Upper lobe of left lung (tissue), 6 donors: ENCODE measurements at places on chromosomes 5 and 9. TPM values are rescaled to one million over a fixed set of nuclear protein-coding genes. Genes with fewer than 3 reads are reported as not detected.

DNA sequence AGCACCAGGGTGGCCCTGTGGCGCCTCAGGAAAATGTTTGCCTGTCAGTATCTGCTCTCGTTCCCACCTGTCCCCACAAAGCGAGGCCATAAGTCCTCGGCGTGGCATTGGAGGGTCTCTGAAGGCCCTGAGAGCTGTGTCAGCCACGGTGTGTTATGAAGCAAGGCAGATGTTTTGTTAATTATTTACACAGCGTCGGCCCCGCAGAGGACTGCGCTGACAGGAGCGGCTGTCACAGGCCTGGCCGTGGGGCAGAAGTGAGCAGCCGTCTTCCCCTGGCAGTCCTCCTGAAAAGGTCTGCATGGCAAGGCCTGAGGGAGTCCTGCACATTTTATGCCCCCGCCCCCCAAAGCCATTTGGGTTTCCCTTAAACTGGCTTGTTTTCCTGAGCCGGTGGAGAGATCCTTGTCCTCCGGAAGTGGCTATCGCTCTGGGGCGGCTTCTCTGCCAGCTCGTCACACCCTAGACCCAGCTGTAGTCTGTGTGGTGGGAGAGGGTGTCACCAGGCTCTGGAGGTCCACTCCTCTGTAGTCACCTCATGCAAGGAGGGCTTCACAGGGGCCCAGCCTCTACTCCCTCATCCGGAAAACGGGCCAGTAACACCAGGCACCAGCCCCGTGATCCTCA lies 6.2 kb downstream of the NEK6 start:
- H3K27me3 ChIP-seq, result no peaks in the 10 kb centered on the region
- H3K36me3 ChIP-seq, result no peaks in the 10 kb centered on the region
- H3K4me1 ChIP-seq, result peaks cover 97% of the 10 kb centered on the region
- no peak for DNase-seq

DROSHA gene
- total RNA-seq, result 68.3 TPM

DNA sequence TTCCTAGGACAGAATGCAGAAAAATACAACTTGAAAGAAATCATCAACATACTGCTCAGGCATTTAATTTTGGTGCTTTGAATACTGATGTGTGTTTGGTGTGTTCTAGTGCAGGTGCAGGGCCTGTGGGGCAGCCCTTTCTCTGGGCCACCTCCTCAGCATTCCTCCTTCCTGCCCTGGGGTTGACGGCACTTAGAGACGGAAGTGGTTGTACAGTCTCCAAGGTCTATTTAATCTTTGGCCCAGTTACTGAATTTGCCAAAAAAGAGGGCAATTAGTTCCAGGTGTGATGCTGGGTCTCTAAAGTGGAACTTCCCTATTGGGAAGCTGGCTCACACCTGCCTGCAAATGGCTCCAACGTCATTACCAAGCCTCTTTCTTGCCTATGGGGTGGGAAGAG lies 269.0 kb downstream of the SH3GL2 start:
- no peak for DNase-seq
- H3K27ac ChIP-seq, result no peak overlapping the region
- no peak overlapping the region for H3K4me3 ChIP-seq
- no peaks in the 10 kb centered on the region for H3K27me3 ChIP-seq
- no peaks in the 10 kb centered on the region for H3K36me3 ChIP-seq

- no peaks in the 10 kb centered on the region for H3K36me3 ChIP-seq
- peaks cover 1% of the 10 kb centered on the region for H3K4me1 ChIP-seq
- no peaks in the 10 kb centered on the region for H3K27me3 ChIP-seq
- H3K27ac ChIP-seq, result no peak overlapping the region
- no peak for DNase-seq
Measured at GRCh38 chr9:98097836-98098235, 21.2 kb downstream of the TRIM14 start.

DNA sequence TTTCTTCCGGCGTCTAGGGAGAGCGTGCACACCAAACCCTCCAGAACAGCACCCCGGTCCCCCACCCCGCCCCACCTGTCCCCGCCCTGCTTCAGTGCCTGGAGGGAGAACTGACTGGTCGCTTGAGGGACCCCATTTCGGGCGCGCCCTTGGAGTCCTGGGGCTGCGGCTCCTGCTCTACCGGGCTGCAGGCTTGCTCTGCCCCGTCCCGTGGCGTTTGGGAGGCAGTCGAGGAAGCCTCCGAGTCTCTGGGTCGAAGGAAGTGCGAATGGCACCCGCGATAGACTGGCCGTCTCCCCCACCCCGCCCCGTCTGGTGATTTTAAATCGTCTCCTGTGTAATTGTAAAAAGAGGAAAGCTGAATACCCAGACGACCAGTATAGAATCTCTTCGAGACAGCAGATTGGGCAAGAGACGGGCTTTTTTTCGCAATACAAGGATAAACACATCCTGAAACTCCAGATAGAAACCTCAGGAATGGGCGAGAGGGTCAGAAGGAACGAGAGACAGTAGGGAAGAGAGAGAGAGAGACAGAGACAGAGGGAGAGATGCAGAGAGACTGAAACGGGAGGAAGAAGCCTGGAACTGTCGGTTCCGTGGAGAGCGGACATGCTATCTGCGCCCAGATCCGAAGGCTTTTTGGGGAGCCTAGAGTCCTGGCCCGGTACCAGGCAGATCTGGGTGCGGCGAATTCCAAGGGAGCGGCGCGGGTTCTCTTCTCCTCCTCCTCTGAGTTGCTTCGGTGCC lies 9.9 kb downstream of the PRDM6 start:
- H3K4me1 ChIP-seq, result peaks cover 19% of the 10 kb centered on the region
- DNase-seq, result no peak
- peak overlapping the region; percentile 24 for H3K4me3 ChIP-seq
- H3K36me3 ChIP-seq, result no peaks in the 10 kb centered on the region

AFAP1L1 gene
- 40.8 TPM for total RNA-seq

UBE2QL1 gene
- total RNA-seq, result not detected

- H3K27ac ChIP-seq, result no peak overlapping the region
- H3K4me3 ChIP-seq, result no peak overlapping the region
- no peaks in the 10 kb centered on the region for H3K36me3 ChIP-seq
Measured at GRCh38 chr9:94720846-94721549, 5.5 kb upstream of the AOPEP start.

- H3K27me3 ChIP-seq, result no peaks in the 10 kb centered on the region
- no peaks in the 10 kb centered on the region for H3K36me3 ChIP-seq
- H3K27ac ChIP-seq, result no peak overlapping the region
- no peak overlapping the region for H3K4me3 ChIP-seq
- no peak for DNase-seq
Measured at GRCh38 chr9:100784755-100785154, 206.9 kb downstream of the CAVIN4 start.

GRCh38 chr5:111602817-111603445 lies 90.6 kb upstream of the STARD4 start:
- H3K4me1 ChIP-seq, result no peaks in the 10 kb centered on the region
- no peaks in the 10 kb centered on the region for H3K36me3 ChIP-seq
- H3K27me3 ChIP-seq, result no peaks in the 10 kb centered on the region
- no peak overlapping the region for H3K27ac ChIP-seq

GRCh38 chr5:43312699-43313034 lies 545 bp downstream of the HMGCS1 start:
- no peak for DNase-seq
- no peaks in the 10 kb centered on the region for H3K36me3 ChIP-seq
- peak overlapping the region; percentile 69 for H3K4me3 ChIP-seq
- peaks cover 44% of the 10 kb centered on the region for H3K4me1 ChIP-seq
- H3K27ac ChIP-seq, result peak overlapping the region; percentile 83
- H3K27me3 ChIP-seq, result no peaks in the 10 kb centered on the region

DNA sequence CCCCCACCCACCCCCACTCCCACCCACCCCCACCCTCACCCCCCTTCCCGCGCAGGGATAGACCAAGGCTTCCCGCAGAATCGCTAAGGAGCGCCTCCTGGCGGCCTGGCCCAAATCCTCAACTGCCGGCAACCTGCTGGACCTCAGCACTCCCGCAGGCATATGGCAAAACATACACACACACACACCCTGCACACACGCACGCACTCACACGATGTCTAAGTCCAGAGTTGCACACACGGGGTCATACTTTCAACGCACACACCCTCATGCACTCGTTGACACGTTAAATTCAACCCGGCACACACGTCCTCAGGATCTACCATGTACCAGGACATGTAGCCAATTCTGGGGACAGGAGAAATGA lies 1.7 kb downstream of the CPLX2 start:
- DNase-seq, result no peak
- peaks cover 15% of the 10 kb centered on the region for H3K4me1 ChIP-seq
- no peaks in the 10 kb centered on the region for H3K36me3 ChIP-seq
- H3K27me3 ChIP-seq, result peaks cover 18% of the 10 kb centered on the region
- H3K4me3 ChIP-seq, result no peak overlapping the region

SLF1 gene
- 7.5 TPM for total RNA-seq

- DNase-seq, result no peak
- H3K4me3 ChIP-seq, result no peak overlapping the region
Measured at GRCh38 chr9:116763770-116764169, 76.7 kb downstream of the TRIM32 start.

DNA sequence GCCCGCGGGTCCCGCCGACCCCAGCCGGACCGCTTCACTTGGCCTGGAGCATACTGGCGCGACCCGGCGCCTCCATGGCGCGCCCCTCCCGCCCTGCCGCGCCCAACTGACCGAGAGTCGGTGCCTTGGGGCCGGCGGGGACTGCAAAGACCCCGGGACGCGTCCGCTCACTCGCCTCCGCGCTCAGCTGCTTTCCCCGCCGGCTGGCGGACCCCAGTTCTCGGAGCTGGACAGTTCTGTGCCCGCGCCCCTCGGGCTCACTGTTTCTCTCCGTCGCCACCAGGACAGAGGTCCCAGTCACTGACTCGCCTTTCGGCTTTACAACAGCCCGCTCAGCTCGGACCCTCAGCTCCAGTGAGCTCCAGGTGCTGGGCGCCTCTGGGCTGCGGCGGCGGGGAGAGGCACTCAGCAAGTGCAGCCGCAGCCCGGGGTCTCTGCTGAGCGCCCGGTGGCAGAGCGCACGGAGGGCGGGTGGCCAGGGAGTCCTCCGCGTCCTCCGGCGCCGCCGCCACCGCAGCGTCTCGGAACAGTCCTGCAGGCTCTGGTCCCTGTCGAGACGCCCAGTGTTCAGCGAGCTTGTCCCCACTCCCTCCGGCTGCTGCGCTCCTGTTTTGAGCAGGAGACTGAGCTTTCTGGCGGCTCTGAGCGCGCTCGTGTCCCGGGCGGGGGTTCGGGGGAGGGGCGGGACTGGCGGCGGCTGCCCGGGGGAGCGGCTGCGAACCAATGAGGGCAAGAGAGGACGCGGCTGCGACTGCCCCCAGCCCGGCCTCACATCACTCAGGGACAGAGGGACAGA lies at the start of gene SMIM32:
SMIM32 (minus strand) TSS at position 637 of the 796 bp plus-strand sequence. CDS start 638 bp downstream, outside the sequence.
- peaks cover 29% of the 10 kb centered on the region for H3K4me1 ChIP-seq
- H3K4me3 ChIP-seq, result peak within 1 kb of the TSS; percentile 36
- DNase-seq, result no peak
- H3K27ac ChIP-seq, result no peak within 1 kb of the TSS

SLC36A1 gene
- total RNA-seq, result 12.0 TPM

FRRS1L gene
- 0.13 TPM for total RNA-seq

DNA sequence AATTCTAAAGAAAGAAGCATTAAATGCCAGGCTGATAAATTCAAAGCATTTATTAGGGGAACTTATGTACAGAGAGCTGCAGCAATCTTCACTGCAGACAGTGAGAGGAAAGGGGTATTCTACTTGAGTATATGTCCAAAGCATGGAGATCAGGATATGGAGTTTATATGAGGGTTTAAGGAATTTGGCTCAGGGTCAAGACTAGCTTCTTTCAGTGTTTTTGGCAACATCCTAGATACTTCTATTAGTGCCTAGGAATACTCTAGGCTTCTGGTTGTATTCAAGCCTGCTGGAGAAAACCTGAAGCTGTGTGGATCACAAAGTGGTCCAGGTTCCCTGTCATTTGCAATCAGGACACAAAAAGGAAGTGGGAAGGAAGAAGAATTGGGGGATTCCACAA lies 194.6 kb downstream of the CETN3 start:
- H3K27me3 ChIP-seq, result no peaks in the 10 kb centered on the region
- DNase-seq, result no peak
- no peak overlapping the region for H3K4me3 ChIP-seq

- H3K27me3 ChIP-seq, result no peaks in the 10 kb centered on the region
- DNase-seq, result peak; percentile 92
- H3K36me3 ChIP-seq, result no peaks in the 10 kb centered on the region
- peak overlapping the region; percentile 88 for H3K27ac ChIP-seq
Measured at GRCh38 chr5:59039296-59040023, 456.6 kb downstream of the RAB3C start.
